NCI-H1417 (cell line): ENCODE measurements at places on chromosomes 4 and X.

- no peak for DNase-seq
These were observed 19.7 kb downstream of the CXCL3 start for GRCh38 chr4:74018771-74019170.

DNA sequence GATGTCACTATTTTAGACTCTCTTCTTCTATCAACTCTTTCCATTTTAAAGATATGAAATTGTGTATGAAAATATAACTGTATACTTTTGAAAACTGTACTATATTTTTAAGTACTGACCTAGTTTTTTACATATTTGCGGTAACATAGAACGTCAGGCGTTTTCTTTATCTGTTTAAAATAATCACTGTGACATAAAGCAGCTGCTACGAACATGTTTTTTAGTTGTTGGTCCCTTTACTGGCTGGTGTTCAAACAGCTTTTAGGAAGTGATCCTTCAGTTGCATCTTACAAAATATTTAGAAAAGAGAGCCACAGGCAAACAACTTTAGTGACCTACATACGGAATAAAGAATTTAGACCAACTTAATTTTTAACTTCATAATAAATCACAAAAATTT, 73.1 kb downstream of the METTL14 start:
- DNase-seq: no peak

DNA sequence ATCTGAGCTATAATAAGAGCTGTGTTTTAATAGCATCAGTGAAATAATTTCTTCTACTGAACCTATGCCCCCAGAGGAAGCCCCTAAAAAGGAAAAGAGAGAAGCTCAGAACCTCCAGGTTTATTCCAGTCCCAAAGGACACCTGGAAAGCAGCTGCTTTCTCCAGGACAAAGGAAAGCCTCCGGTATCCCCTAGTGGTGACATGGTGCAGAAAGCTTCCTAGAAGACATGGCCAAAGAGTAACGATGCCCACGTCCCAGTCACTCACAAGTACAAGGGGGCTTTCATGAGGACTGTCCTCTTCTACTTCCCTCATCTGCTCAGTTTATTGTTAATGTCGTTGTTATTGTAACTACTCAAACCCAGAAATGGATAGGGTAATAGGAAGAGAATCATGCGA, 343.9 kb downstream of the UNC5C start:
- DNase-seq: peak; percentile 54

GRCh38 chrX:48815266-48815665, 11.0 kb upstream of the ERAS start:
- DNase-seq: no peak

- DNase-seq: no peak
These were observed 83.4 kb downstream of the UCHL1 start for GRCh38 chr4:41339812-41340809.

DNA sequence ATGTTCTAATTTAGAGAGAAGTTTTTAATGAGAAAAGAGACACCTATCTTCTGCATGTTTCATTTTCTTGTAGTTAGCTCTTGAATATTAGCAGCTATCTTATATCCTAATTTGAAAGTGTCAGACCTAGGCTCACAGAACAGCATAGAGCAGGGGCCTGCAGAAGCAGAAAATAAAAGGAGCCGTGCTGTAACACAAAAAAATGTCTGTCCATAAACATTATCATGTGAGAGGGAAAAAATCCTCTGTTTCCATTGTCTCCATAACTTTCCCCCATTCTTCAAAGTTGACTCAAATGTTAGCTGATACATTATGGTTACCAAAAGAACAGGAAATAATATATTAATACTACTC, 329.2 kb upstream of the EPHA5 start:
- DNase-seq: peak; percentile 53

DNA sequence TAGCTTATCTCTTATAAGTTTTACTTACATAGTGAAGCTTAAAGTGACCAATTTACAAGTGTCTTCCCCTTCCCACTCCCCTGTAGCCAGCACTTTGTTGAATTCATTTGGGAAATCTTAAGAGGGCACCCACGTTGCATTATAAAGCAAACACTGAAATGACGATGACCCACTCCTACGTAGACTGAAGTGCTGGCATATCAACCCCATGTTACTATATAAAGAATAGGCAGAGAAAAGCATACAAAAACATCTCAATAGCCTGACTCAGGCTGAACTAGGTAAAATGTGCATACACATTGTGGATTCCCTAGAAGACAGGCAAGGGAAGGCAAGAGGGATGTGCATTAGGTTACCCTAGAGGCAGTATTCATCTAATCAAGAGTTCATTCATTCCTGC, 313.4 kb downstream of the TENM3 start:
- peak; percentile 69 for DNase-seq

- DNase-seq: no peak
These were observed 9.9 kb upstream of the PITX2 start for GRCh38 chr4:110632506-110633357.
